Activated gamma-delta T cell treated with Interleukin-2 at 50 U/mL for 16 hours (primary cell): ENCODE measurements at places on chromosomes 1 and 21.

DNA sequence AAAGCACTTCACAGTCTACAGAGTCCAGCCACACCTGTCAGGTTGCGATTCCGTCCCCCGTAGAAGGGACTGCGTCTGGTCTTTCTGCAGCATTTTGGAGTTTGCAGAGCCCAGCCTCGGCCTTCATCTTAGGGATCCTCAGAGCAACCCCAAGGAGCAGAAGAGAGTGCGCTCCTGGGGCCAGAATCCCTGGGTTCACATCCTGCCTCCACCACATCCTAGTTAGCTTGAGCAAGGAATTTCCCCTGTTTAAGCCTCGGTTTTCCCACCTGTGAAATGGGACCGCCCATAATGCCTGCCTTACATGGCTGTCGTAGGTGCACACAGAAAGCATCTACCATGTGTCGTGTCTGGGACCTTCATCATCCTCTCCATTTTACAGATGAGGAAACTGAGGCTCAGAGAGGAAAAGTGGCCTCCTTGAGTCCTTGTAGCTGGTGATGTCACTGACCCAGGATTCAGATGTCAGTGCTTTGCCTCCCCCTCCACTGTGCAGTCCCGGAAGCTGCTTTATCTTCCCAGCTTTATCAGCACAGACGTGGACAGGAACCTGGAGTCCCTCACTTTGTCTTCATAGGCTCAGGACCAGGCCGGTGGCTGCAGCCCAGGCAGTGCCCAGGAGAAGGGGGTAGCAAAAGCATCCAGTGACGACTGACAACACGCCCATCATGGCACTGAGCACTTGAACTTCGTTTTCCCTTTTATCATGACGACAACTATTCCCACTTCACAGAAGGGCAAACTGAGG, 438.5 kb downstream of the MATN1 start:
- no peak for DNase-seq

- no peak for DNase-seq
Observed at GRCh38 chr1:37974567-37974966, 15.3 kb downstream of the SF3A3 start.

- DNase-seq, result no peak
Observed at GRCh38 chr1:228066891-228067654, 15.4 kb upstream of the ARF1 start.

DNA sequence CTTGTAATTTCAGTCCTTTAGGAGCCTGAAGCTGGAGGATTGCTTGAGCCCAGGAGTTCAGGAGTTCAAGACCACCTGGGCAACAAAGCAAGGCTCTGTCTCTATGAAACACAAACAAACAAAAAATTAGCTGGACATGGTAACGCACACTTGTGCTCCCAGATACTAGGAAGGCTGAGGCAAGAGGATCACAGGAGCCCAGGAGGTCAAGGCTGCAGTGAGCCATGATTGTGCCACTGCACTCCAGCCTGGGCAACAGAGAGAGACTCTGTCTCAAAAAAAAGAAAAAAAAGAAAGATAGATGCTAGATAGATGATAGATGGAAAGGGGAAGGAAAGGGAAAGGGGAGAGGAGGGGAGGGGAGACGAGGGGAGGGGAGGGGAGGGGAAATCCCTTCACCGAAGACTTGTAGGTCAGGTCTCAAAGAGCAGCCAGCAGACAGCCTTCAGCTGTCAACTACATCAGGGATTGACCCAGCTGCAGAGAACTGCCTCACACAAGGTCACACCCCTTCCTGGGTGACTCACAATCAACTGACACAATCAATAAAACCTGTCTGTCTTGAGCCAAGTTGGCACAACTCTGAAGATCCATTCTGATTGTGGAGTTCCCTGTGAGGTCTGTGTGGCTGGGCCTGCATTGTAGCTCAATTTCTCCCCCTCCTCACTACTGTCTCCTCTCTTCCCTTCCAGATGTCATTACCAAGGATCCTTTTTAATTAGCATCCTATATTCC, 200.6 kb downstream of the RGS7 start:
- DNase-seq, result no peak

- no peak for DNase-seq
Observed at GRCh38 chr1:154520333-154520732, 18.1 kb upstream of the SHE start.

DNA sequence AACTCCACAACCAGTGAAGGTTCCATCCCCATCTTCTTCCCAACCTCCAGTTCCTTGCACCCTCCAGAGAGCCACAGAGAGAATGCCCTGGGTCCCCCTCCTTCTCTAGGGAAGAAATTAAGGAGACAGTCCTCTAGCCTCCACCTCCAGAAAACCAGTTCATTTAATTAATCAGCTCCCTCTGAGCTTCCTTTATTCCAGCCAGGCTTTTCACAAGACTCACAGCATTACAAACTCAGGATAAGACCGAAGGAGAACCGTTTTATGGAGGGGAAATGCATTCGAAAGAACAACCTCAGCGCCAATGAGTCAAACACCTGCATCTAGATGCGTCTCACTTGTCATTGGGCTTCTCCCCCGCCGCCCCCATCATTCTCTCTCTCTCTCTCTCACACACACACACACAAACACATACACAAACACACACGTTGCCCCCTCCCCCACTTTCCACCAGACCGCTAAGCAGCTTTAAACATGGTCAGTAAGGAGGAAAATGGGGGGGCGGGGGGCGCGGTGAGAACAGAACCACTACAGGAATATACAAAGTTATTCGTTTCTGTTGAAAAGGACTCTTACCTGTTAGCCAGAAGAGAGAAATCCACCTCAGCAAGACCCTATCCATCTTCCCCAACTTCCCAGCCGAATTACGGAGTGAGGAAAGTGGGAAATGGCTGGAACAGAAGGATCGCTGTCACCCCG, 544 bp downstream of the ILDR2 start:
- DNase-seq, result no peak

DNA sequence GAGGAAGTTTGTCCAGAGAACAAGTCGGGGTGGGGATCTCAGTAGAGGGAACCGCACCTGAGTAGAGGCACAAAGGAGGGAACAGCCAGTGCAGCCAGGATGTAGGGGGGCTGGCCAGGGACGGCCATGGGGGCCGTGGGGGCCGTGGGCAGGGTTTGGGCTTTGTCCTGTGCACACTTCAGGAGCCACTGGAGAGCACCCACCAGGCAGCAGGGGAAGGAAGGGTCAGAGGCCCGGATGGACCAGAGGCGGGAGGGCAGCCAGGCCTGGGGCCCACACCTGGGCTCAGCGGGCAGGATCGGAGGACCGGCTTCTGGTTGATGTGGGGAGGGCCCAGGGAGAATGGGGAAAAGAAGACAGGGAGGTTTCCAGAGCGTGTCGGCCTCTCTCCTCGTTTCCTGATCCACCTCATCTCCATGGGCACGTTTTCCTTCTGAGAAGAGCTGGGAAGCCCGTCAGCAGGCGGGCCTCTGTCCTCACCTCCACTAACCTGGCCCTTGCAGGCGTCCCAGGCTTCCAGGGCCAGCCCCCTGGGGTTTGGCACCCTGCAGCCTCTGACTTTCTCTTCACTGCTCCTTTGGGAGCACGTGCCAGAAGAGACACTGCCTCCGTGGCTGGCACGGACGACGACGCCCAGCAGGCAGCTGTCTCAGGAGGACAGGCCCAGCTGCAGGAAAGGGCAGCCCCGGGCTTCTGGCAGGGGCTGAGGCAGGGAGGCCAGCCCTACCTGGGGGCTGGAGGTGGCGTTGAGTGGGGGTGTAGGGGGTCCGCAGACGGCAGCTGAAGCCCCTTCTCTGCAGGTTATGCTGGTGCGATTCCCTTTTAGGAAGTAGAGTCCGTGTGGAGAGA, 16.8 kb upstream of the PDXK start:
- DNase-seq, result no peak

DNA sequence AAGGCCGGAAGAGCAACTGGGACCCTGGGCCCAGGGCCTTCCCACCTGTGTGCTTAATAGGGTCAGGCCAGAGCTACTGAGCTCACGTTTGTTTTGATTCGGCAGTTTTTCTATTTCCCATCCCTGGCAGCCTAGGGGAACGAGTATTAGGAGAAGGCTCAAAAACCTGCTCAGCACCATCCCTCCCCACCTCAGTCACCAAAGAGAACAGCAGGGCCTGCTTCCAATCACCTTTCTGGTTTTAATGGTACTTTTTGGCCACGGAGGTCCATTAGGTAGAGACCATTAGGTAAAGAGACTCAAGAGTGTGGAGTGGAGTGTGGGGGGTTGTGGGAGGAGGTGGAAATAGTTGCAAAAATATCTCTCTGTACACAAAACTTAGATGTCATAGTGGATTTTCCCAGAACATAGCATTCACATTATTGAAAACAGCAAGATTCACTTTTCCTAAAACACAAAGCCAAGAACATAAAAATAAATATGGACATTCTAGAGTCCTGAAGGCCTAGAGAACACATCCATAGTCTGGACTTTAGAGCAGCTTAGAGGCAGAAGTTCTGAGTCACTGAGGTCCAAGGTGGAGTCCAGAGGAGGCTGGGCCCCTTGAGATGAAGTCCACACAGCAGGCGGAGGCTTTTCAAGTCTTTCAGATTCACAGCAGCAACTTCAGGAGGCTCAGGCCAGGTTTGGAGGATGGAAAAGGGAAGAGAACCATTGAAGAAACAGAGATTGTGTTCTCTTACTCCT, 19.5 kb downstream of the NUAK2 start:
- DNase-seq, result no peak

DNA sequence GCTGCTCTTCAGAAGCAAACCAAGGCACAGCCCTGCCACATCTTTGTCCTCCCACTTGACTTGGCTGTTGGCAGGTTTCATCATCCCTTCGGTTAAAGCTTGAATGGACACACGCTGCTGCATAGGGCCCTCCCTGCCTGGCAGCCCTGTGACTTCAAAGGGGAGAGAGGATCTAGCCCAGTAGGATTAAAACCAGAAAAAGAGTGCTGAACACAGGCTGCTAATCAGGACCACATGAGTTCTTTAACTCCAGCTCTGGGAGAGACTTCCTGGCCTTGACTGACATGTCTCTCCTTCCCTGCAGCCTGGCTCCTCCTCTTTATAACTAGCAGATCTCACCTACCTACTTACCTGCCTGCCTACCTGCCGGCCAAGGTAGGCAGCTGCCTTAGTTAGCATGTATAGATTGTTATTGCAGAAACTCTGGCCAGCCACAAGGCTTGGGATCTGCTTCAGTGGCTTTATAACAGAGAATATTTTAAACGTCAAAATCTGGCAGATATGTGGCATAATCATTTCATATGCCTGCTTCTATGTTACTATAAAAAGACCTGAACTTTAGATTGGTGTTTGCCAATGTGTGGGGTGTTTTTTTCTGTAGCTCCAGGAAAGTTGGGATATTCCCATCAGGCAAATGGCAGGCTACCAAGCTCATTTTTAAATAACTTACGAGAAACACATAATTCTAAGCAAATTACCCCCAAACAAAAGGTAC, 49.4 kb downstream of the ERG start:
- DNase-seq, result no peak

DNA sequence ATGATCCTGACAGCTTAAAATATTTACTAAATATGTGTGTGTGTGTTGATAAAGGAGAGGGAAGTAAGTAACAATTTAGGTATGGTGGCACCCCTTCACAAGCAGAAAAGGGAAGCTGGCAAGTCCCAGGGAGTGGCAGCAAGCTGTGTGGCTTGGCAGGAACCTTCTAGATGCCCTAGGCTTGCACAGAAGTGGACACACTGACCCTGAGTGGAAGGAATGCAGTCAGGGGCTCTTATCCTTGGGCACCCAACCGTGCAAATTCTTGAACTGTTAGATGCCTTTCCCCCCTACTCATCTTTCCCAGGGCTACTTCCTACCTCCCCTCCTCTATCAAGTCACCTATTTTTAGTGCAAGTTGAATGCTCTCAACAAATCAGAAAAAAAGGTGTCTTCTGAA, 18.9 kb downstream of the ACP6 start:
- DNase-seq, result no peak

- no peak for DNase-seq
Observed at GRCh38 chr1:82015444-82015843, 214.7 kb downstream of the ADGRL2 start.

GRCh38 chr1:200660719-200661118, 9.0 kb downstream of the DDX59 start:
- DNase-seq, result no peak

DNA sequence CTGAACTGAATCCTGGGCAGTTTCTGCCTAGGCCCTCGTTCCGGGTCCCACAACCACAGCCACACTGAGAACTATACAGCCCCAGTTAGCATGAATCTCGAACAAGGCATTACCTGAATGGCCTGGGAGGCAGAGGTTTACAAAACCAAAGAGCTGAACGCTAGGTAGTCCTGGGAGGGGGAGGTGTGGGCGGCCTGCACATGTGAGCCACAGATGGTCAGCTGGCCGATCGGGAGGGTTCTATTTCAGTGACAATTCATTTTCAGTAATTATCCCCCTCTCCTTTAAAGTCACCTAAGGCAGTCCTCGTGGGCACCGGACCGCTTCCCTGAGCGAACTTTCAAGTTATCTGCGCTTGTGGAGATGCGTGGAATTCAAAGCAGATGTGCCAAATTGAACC, 111.9 kb downstream of the GLIS1 start:
- DNase-seq, result no peak

DNA sequence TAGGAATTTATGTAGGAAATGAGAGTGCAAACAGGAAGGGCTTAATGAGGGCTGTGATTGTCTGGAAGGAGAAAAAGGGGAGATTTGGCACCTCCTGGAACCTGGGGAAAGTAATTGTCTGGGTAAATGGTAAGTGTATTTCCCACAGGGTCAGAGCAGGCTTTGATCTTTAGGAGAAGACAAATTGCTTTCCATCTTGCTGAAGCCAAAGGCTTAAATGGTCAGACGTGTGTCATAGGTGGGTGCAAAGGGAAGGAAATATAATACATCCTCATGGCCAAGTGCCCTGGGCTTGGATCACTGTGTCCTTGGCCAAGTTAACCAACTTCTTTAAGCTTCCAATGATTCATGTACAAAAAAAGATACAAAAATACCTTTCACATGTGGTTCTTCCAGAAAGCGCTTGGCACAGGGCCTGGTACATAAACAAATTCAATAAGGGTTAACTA, 1.3 kb upstream of the DUSP23 start:
- no peak for DNase-seq

DNA sequence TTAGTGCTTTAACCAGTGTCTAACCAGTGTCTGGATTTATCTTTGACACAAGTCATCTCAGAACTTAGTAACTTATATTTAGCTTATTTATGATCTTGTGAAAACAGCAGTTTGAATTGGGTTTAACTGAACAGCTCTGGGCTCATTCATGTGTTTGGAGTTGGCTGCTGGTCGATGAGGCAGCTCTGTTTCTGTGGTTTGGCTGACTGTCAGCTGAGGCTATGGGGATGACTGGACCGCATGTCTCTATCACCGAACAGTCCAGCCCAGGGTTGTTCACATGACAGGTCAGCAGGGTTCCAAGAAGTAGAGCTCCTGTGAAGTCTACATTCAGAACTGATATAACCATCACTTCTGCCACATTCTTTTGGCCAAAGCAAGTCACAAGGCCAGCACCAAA, 29.1 kb upstream of the C21orf91 start:
- DNase-seq, result no peak

GRCh38 chr21:31594279-31594678, 65.2 kb upstream of the SOD1 start:
- DNase-seq, result no peak

- no peak for DNase-seq
Observed at GRCh38 chr1:204041232-204041767, 31.6 kb upstream of the SOX13 start.
